ENCODE measurements at places on chromosomes 12 and 14.

GRCh38 chr12:58819985-58820384 is 100.3 kb downstream of the LRIG3 start:
- DNase-seq, result no peak

GRCh38 chr14:75141062-75141461 is 14.2 kb upstream of the NEK9 start:
- no peak for DNase-seq

DNA sequence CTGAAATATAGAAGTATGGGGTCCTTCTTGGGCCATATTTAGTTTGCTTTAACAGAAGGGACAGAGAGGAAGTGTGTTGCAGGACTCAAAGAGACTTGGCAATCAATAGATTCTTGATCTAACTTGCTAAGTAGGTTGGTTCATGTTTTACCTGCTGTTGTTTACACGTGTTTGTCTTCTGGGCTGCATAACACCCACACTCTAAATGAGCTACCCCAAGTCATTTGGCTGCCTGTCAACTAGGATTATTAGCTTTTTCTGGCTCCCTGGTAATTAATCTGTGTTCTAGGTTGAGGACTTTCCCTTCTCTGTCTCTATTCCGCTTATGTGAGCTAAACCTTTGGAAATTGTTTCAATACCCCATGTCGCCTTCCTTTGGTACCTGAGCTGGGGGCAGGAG is 10.1 kb upstream of the TBPL2 start:
- DNase-seq, result peak; percentile 36

GRCh38 chr14:92164958-92165357 is 43.2 kb downstream of the CPSF2 start:
- no peak for DNase-seq

GRCh38 chr14:94040247-94040646 is 14.1 kb downstream of the OTUB2 start:
- DNase-seq, result no peak

GRCh38 chr12:79634957-79635471 is 55.8 kb downstream of the PAWR start:
- DNase-seq, result no peak
